NCI-H460 (cell line): ENCODE measurements at places on chromosomes 2 and 18.
A peak's percentile ranks its signal among the peaks of the same experiment; 100 is the strongest.

- peak; percentile 66 for DNase-seq
These were observed 53.7 kb upstream of the LRRC30 start for GRCh38 chr18:7177116-7177744.

DNA sequence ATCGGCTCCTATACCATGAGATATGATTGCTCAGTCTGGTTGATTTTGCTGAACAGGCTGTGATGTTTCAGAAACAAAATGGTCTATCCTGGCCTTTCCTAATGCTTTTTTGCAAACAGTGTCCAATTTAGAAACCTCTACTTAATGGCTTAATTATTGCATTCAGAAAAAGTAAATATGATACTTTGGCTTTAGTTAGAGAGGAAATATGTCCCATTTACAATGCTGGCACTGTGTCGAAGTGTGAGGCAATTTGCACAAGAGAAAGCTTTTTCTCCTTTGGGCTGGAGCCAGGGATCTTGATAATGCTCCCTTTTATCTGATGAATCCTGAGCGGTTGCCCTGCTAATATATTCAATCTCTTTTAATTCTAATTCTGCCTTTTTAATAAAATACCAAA lies 418.9 kb downstream of the EPHA4 start:
- no peak for DNase-seq

GRCh38 chr2:213923543-213923942 lies 487.3 kb upstream of the VWC2L start:
- DNase-seq, result no peak

GRCh38 chr2:26068602-26069298 lies 34.9 kb downstream of the RAB10 start:
- DNase-seq, result peak; percentile 68

- DNase-seq, result no peak
These were observed 73.0 kb upstream of the GRB14 start for GRCh38 chr2:164694275-164694695.

DNA sequence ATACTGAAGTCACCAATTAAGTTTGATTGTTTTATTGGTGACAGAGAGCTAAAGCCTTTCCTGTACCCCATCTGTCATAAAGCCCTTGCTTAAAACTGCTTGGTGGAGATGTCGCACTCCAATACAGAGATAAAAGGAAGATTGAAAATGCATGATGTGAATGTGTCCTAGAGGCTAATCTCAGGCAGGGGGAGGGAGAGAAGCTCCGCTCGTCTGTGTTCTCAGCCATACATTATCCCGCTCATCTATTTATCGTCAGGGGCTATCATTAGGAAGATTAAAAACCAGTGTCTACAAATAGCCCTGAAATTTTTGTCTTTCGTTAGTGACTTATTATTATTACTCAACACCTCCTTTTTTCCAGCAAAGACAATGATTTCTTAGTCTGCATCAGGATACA lies 110.3 kb downstream of the CMPK2 start:
- no peak for DNase-seq

- DNase-seq, result no peak
These were observed 41.0 kb downstream of the SMAD7 start for GRCh38 chr18:48909721-48910120.

- no peak for DNase-seq
These were observed 35.2 kb downstream of the MTERF4 start for GRCh38 chr2:241066893-241067341.

DNA sequence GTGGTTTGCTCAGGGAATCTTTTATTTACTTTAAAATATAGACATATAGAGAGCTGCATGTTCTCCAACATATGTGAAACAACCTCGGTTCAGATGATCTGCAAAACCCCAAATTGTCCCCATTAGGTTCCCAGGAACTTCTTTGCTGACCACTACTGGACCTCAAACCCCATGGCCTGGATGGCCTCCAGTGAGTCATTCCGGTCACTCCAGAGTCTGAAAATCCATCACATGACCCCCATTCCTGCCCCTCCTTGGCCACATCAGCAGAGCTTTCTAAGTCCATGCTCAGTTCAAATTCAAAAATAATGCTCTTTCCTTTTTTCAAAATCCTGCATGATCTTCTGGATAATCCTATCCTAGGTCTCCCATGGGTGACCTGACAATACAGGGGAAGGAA lies 271.0 kb downstream of the TNS1 start:
- no peak for DNase-seq

GRCh38 chr18:4631239-4631638 lies 176.1 kb upstream of the DLGAP1 start:
- DNase-seq, result no peak

GRCh38 chr2:8680822-8681760 lies 765 bp upstream of the ID2 start:
- DNase-seq, result peak; percentile 60

- DNase-seq, result no peak
These were observed 601.0 kb downstream of the XIRP2 start for GRCh38 chr2:167489325-167489724.

GRCh38 chr2:48126162-48126561 lies 219.9 kb upstream of the FBXO11 start:
- no peak for DNase-seq
